ENCODE measurements at places on chromosomes 11 and 22.

GRCh38 chr11:126544108-126545056 lies 188.9 kb downstream of the ST3GAL4 start:
- peak; percentile 21 for DNase-seq

- DNase-seq = no peak
These were observed 402.8 kb downstream of the MIAT start for GRCh38 chr22:27060190-27060589.

GRCh38 chr11:3088806-3089205 lies 31.6 kb upstream of the CARS1 start:
- DNase-seq = no peak

DNA sequence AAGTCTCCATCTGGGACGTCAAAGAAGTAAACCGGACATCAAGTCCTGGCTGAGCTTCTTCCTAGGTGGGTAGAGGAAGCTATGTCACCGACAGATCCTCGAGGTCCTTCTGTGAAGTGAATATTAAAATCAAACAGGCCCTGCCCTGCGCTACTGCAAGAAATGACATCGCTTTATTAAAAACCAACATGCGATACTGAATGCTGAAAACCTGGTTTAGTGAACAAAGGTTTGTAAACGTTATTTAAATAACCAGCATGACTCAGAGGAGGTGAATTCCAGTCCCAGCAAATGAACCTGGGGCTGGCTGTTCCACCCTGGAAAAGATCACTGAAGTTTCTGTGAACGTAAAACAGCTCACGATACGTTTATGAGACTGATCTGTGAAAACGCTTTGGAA lies 645 bp downstream of the RTCB start:
- DNase-seq = peak; percentile 31

DNA sequence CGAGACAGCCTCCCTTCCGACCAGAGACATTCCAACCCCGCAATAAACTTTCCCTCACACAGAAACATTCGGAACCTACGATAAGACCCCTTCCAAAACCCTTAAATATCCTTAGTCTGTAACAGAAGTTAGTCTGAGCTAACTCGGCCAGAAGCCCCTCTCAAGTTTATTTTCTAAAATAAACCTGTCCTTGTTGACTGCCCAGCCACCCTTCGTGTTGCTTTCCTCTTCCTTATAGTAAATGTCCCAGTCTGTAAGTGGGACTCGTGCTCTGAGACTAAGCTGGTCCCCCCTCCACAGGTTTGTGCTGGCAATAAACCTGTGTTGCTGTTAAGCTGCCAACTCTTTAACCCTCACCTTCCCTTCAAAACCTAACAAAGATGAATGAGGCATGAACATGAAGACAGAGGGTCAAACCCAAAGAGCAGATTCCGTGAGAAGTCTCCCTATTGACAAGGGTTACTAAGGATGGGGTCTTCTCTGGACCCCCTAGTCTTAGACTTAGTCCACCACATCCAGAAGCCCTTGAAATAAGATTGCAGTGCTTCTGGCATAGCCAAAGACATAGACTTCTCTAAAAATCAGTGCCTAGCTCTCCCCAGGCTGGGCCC lies 18.2 kb downstream of the MIF start:
- DNase-seq = no peak

GRCh38 chr11:32960553-32961164 lies 55.0 kb upstream of the DEPDC7 start:
- DNase-seq = peak; percentile 72

GRCh38 chr11:68116126-68116525 lies 5.1 kb downstream of the CHKA start:
- DNase-seq = no peak

DNA sequence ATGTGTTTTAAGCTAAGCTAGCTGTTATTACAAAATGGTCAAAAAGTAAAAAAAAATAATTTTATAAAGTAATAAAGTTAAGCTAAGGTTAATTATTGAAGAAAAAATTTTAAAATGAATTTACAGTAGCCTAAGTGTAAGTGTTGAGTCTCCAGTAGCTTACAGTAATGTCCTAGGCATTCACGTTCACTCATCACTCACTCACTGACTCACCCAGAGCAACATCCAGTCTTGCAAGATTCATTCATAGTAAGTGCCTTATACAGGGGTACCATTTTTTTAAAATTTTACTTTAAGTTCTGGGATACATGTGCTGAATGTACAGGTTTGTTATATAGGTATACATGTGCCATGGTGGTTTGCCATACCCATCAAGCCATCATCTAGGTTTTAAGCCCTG lies 11.6 kb upstream of the OOSP4B start:
- DNase-seq = no peak

DNA sequence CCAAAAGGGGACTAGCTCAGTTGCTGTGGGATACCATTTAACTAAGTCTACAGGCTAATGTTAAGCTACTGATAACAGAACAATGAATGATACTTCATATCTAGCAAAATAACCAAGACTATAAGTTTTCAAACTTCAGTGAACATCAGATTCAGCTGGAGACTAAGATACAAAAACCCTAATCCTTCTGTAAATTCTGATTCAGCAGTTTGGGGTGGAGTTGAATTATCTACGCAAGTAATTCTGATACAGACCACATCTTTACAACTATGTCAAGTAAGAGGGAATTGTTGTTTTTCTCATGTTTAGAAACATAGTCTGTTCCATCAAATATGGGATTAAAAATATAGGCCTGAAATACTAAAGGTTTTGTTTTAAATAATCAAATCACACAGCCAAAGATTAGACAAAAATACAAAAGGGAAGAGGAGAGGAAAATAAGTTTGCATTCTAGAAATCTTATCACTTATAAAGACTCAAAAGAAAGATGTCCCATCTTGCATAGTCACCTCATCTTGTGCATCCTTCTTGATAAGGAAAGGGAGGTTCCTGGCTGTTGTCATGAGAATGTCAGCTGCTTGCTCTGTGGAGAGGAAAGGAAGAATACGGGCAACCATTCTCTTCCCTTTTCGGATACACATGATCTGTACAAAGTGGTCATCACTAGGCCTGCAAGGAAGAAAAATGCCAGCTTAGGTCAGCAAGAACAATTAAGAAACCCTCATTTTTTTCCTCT lies 21.4 kb downstream of the PATL1 start:
- DNase-seq = no peak

DNA sequence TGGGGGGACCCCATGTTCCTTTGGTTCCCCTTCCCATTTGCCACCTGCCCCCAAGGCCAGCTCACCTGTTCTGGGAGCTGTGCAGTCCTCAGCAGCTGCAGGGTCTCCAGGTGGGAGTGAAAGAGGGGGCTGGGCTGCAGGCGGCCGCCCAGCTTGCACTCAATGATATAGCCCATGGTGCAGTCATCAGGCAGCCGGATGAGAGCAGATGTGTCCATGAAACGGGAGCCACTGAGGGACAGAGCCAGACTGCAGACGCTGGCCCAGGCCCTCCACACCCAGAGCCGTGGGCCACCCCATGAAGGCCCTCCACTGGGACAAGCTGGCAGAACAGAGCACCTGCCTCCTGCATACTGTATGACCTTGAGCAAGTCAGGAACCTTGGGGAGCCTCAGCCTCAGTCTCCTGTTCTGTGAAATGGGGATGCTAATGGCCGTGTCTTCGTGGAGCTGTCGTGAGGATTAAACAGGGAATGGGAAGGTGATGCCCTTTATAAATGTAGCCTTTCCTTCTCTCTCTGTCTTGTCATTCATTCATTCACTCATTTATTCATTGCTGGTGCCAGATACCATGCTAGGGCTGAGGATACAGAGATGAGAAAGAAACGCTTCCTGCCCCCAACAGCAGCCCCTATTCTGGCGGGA lies 11.6 kb downstream of the MFNG start:
- DNase-seq = no peak

GRCh38 chr11:132099692-132100091 lies 729.3 kb downstream of the NTM start:
- DNase-seq = no peak

DNA sequence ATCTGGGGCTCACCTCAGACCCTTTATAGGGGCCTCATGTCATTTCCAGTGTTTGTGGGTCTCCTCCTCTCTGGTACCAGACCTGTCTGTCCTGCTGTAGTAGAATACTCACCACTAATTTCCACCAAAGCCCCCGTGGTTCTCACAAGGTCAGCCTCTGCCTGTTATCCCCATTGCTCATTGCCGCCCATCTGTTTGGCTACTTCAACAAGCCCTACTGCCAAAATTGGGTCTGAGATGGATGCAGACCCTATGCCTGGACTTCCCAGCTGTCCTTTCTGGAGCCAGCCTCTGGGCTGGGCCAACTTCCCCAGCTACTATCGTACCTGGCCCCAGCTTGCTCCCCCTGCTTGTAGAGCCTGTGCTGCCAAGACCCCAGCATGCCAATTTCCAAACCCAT lies 152.1 kb upstream of the ISX start:
- DNase-seq = no peak

DNA sequence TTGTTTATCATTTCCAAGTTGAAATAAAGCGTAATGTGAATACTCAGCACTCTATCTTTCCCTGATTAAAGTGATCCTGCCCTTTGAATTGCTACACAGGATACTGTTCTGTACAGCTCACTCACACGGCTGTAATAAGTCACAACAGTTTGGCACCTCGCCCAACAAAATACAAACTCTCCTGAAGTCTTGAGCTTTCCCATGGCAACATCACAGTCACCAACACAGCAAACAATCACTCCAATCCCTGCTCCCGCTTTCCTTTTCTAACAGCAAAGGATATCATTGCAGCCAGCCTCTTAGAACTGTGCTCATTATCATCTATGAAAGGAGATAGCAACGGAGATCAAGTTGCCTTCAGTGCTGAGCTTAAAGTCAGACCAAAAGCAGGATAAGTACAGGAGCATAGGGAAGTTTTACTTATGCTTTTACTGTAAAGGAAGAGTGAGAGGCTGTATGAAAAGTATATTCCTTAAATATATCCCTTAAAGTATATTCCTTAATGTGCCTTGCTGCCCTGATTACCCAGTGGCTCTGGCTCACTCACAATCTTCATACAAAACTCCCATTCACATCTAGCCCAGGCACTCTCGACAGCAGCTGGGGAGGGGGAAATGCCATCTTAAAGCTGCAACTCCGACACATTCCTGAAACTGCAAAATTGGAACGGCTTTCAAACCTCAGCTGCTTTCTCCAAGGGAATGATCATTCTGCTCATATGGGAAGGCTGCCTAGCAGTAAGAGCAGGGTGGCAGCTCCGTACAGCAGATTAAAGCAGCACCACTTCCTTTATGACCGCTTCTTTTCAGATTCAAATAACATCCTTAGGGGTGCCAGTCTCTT lies 35.8 kb downstream of the MAML2 start:
- DNase-seq = peak; percentile 98

GRCh38 chr11:115764176-115764575 lies 260.0 kb upstream of the CADM1 start:
- no peak for DNase-seq

GRCh38 chr11:33376331-33377310 lies 119.4 kb downstream of the HIPK3 start:
- no peak for DNase-seq

GRCh38 chr22:28402539-28402938 lies 277.1 kb downstream of the TTC28 start:
- DNase-seq = no peak

DNA sequence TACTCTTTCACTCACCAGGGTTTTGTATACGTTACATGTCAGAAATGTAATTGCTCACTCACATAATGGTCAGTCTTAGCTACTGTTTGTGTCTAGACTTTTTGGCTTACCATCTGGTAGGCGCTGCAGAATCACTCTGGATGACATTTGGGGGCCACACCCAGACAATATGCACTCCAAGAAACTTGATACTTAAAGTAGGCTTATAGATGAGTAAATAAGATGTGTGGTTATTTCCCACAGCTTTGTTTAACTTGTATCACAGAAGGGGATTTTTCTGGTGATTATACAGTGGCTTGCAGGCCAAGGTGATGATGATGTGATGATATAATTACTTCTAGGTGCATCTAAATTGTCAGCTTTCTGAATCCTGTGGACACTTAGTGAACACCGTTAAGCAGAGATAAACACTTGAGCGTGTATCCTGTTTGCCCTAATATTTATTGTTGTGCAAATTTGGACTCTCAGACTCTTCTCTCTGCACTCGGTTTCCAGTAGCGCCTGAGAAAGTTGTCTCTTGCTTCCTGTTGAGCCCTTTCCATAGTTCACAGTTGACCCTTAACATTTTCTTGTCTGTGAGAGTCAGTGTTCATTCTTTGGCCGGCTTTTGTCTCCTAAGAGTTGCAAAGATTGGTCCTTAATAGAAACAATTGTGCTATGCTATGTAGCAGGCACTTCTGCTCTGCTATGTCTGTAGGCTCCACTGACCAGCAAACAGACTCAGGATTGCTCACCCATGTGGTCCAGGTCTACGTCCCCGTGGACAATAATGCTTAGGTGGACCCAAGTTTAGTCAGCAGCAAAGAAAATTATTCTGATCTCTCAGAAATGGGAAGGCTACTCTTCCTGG lies 89.3 kb downstream of the PRR5L start:
- peak; percentile 95 for DNase-seq

- peak; percentile 84 for DNase-seq
These were observed 38.0 kb downstream of the TMEM45B start for GRCh38 chr11:129853518-129854231.

- DNase-seq = no peak
These were observed 19.4 kb upstream of the CABP7 start for GRCh38 chr22:29700206-29700899.

DNA sequence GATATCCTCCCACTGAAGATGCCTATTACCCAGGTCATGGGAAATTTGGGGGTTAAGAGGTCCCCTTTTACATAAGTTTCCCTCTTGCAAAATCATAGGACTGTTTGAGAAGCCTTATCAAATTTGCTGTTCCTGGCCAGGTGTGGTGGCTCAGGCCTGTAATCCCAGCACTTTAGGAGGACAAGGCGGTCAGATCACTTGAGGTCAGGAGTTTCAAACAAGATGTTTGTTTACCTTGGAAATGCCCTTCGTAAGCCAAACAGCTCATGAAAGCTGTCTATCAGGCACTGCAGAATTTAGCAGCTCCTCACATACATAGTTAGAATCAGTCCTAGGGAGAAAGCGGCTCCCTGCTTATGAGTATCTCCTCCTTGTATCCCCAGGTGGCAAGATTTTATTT lies 4.9 kb upstream of the EI24 start:
- DNase-seq = no peak

DNA sequence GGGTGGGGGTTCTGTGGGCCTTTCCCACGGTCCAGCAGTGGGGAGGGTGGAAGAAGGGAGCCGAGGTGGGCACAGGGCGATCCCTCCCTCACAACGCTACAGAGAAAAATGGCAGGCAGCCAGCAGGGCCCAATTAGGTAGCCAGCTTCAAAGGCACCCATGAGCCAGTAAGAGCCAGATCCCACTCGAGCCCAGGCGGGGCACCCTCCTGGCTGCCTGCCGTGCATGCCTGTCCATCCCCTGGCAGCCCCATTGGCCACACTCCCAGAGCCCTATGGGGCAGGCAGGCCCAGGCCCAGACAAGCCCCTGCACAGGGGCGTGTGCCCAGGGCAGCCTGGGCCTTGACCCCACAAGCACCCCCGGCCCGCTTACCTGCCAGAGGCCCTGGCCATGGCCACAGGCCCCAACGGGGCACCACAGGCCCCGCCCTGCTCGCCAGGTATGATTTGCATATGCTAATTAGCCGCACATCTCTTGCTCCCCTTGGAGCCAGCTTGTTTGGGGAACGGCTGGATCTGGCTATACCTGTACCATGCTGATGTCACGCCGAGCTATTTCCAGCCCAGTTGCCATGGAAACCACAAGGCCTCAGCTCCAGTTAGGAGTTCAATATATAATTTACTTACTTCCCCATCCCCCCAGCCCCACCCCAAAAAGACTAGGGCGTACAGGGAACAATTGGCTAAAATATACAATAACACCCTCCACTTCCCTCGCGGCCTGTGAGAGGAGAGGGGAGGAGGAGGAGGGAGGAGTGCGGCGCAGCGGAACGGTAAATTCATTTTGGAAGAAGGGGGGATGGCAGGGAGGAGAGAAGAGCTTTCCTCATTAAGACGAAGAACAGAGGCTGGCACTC lies 47.5 kb upstream of the TCF20 start:
- DNase-seq = no peak

All from fibroblast of villous mesenchyme (primary cell).